ENCODE measurements at places on chromosomes 1 and 21.

- no peak for DNase-seq
These were observed 305.8 kb downstream of the KCNT2 start for GRCh38 chr1:196302420-196302819.

DNA sequence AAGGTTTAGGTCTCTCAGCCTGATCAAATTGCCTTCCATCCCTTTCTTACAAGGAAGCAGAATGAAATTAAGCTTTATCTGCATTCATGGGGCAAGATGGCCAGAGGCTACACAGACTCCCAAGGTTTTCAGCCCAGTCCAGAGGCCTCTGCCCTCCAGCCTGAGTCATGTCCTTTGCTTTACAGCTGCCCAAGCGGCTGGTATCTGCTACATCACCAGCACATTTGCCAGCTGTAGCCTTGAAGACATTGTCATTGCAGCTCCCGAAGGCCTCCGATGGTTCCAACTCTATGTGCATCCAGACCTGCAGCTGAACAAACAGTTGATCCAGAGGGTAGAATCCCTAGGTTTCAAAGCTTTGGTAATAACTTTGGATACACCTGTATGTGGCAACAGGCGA, 16.0 kb downstream of the HAO2 start:
- no peak for DNase-seq

GRCh38 chr1:213507472-213508223, 456.6 kb downstream of the RPS6KC1 start:
- no peak for DNase-seq

- DNase-seq = no peak
These were observed 4.7 kb upstream of the CD55 start for GRCh38 chr1:207316622-207317391.

- DNase-seq = no peak
These were observed 41.7 kb upstream of the SOX13 start for GRCh38 chr1:204031098-204031710.

- no peak for DNase-seq
These were observed 13.8 kb upstream of the ABCB10 start for GRCh38 chr1:229572286-229572685.

DNA sequence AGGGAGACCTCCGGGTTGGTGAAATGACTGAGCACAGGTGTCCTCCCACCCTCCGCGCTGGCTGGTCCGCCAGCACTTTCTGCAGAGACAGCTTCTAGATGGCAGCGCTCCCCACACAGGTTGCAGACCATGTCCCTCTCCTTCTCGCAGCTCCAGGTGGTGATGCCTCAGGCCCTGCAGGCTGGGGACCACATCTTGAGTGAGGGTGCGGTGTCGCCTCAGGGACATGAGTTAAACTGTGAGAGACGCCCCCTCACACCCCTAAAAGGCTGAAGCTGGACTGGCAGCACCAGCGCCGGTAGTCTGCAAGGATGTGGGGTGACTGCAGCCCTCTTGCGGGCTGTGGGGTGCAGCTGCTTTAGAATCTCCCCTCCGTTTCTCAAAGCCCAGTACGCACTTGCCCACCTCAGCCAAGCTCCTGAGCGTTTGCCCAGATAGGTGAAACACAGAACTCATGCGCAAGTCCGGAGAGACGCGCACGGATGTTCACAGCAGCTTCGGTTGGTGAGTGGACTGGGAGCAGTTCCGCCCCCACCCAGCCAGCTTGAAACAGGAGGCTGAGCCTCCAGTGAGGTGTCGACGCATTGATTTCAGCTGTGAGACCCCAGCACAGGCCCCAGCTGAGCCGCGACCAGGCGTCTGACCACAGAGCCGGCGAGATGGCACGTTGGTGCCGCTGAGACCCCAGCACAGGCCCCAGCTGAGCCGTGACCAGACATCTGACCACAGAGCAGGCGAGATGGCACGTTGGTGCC, 28.6 kb downstream of the COL6A1 start:
- DNase-seq = no peak

GRCh38 chr1:2314273-2314802, 77.0 kb downstream of the MORN1 start:
- DNase-seq = no peak

- no peak for DNase-seq
These were observed 99.1 kb upstream of the ZNF644 start for GRCh38 chr1:91120936-91121335.

- DNase-seq = no peak
These were observed 14.7 kb downstream of the TMCO1 start for GRCh38 chr1:165753934-165754333.

DNA sequence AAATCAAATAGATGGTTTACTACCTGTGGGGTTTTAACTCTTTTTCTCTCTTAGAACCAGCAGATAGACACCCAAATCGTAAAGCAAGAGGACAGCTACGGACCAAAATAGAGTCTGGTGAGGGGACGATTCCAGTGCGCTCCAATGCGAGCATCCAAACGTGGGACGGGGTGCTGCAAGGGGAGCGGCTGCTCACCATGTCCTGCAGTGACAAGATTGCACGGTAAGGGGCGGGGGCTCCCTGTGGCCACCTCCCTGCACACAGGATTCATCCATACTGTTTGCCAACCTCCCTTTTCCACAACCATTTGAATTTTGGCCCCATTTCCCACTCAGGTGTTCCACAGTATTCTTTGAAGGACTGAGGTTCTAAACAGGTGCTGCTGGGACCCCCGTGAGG, 102.8 kb downstream of the POFUT2 start:
- no peak for DNase-seq

DNA sequence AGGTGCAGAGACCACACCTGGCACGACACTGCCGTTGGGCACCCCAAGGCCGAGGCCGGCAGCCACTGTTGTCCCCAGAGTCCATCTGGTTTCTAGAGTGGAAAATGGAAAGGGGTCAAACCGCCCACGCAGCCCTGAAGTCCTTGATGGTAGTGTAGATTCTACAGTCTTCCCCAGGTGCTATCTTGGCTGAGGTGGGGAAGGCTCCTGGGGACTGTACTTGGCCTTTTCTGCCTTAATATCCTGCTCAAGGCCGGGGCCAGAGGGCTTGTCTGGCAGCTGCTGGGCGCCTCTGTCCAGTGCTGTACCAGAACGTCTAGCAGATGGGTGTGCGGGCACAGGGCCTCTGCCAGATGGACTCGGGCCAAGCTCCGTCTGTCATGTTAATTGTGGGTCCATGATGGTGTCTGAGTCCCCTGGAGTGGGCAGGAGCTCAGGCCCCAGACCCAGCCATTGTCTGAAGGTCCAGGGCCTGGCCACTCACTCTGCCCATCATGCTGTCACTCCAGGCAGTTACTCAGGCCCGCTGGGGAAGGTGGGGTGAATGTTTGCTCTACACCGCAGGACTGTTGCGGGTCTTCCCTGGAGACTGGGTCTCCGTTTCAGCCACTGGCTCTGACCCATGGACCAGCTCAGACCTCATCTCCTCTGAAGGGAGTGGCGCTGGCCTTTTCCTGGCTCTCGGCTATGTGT, 161.9 kb upstream of the COL6A1 start:
- DNase-seq = no peak

- no peak for DNase-seq
These were observed 29.6 kb downstream of the VANGL2 start for GRCh38 chr1:160429702-160430535.

DNA sequence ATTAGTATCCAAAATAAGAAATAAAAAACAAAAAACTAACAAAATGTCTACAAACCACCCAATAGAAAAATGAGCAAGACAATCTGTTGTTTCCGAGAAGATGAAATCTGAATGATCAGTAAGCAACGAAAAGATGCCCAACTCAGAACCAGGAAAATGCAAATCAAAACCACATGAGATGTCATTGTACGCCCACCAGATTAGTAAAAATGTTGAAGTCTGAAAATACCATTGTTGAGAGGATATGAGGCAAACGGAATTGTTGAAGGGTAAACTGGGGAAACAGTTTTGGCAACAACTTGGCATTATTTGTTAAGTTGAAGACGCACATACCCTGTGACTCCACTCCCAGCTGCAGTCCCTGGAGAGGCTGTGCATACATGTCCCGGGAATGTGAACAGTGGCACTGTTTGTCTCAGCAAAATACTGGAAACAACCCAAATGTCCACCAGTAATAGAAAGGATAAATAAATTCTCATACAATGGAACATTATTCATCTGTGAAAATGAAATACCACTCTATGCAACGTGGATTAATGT, 10.6 kb downstream of the ZBTB17 start:
- no peak for DNase-seq

DNA sequence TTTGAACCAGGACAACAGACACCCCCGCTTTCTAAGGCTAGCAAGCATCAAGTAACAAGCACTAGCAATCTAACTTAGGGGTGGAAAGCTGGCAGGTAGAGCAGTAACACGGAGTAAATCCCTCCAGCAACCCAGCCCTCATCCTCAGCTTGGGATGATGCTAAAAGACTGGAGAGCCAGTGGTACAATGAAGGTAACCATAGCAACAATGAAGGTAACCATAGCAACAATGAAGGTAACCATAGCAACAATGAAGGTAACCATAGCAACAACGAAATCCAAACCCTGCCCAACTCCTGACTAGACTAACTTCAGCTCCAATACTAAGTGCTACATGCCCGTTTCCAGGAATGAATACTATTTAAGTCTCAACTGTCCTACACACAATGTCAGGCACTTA, 22.2 kb upstream of the EIF4G3 start:
- no peak for DNase-seq

Data from activated T-helper 1 cell treated with Interleukin-2 at 50 U/mL for 16 hours (primary cell).